Activated CD4-positive, alpha-beta T cell treated with anti-CD3 and anti-CD28 coated beads, Interleukin-2, Interleukin-6, amounts not matched to agents 100 ng/mL and 50 ng/mL, durations not matched to agents 16 hours and 8 hours (primary cell): ENCODE measurements at places on chromosomes 4 and X.

DNA sequence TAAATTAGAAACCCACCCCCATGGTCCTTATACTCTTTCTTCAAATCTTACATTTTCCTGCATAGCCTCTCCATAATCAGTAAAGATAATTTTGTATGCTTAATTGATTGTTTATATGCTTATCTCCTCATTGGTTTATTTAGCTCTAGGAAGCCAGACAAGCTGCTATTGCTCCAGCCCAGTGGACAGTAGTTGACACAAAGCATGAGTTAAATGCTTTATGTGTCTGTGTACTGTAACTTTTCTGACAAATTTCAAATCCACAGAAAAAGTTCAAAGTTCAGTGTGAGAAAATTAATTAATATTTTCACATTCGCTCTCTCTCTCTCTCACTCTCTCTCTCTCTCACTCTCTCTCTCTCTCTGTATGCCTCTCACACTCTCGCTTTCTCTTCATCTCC, 181.7 kb downstream of the GABRB1 start:
- no peak for DNase-seq

DNA sequence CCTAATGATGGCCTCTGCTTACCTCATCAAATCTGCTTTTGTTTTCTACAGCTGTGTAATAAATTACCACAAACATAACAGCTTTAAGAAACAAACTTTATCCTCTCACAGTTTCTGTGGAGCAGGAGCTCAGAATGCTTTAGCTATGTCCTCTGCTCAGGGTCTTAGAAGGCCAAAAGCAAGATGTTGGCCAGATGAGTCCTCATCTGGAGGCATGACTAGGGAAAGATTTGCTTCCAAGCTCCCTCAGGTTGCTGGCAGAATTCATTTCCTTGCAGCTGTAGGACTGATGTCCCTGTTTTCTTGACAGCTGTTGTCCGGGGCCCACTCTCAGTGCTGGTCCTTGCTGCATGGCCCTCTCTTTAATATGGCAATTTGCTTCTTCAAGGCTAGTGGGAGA, 116.7 kb upstream of the PDE5A start:
- DNase-seq, result no peak

GRCh38 chr4:84529169-84529751, 30.2 kb upstream of the NKX6-1 start:
- peak; percentile 54 for DNase-seq

GRCh38 chr4:89486042-89486441, 178.4 kb upstream of the GPRIN3 start:
- no peak for DNase-seq

DNA sequence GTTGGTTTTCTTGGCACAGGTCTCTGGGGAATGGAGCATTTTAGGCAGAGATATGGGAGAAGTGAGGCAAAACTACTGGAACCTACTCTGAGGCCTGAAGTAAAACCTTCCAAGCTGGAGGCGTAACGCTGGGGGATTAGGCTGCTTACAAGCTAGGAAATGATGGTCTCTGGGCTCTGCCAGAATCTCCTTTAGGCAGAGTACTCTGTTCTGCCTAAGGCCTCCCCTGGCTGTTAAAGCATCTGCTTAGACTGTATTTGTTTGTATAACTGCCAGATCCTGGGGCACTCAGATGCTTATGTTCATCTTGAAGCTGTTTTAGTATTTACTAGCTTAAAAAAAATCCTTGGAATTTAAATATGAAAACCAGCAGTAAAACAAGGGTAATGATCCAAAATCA, 822.2 kb downstream of the RPA4 start:
- DNase-seq, result no peak

DNA sequence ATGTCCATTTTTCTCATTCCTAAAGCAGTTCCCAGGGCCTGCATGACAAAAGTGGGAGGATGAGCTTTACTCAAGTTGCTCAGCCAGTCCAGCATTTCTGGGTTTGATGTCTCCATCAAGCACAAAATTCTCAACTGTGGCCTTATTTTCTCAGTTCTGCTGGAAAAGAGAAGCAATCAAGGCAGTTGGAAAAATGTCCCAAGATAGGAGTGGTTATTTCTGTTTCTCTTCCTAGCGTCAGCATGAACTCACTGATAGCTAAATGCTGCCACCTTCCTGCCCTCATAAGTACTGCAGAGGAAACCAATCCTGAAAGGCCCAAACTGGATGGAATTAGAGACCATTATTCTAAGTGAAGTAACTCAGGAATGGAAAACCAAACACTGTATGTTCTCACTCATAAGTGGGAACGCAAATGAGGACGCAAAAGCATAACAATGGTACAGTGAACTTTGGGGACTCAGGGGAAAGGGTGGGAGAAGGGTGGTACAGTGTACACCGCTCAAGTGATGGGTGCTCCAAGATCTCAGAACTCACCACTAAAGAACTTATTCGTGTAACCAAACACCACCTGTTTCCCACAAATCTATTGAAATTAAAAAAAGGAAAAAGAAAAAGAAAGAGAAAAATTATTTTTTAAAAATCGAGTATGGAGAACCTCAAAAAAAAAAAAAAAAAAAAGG, 29.6 kb downstream of the ADH7 start:
- peak; percentile 73 for DNase-seq

DNA sequence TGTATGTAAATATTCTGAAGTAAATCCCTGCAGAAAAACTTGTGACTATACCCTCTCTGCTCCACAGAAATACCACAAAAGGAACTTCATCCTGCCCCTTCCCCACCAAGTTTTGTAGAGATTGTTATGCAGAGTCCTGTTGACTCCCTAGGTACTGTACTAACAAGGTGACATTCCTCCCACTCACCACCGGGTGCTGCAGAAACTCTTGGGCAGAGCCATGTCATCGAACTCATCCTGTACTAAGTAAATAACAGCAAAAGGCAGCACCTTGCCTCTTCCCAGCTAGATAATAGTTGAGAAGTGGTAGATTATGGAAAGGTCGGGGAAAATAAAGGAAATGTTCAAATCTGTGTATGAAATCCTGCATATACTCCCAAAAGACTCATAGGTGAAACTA, 233.3 kb downstream of the STPG2 start:
- DNase-seq, result no peak

- no peak for DNase-seq
Measured at GRCh38 chrX:15849555-15849954, 5.1 kb downstream of the AP1S2 start.

DNA sequence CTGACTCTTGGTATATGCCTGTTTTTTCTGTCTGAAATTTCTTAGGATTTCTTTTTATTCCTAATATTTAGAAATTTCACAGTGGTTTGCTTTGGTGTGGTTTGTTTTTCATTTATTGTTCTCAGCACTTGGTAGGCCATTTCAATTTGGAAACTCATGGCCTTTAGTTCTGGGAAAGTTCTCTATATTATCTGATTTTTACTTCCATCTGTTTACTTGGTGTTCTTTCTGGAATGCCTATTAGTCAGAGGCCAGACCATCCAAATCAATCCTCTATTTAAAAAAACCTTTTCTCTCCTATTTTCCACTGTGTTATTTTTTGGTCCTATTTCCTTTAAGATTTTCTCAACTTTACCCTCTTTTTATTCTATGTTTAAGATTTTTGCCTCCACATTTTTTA, 188.1 kb upstream of the SFRP2 start:
- no peak for DNase-seq

DNA sequence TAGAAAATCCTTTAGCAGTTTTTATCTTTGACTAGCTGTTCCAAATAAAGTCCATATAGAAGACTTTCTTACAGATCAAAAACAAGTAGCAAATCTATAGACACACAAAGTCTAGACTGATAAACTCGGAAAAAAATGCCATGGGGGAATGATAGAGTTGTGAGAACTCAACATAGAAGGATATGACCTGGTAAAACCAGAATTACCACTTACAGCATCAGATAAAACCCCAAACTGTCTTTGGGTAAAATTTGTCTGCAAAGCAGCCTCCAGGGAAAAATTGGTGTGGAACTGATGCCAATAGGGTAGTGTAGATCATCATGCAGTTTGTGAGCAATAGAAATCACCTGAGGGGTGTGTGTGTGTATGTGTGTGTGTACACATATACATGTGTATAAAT, 579.1 kb downstream of the SPOCK3 start:
- DNase-seq, result no peak

DNA sequence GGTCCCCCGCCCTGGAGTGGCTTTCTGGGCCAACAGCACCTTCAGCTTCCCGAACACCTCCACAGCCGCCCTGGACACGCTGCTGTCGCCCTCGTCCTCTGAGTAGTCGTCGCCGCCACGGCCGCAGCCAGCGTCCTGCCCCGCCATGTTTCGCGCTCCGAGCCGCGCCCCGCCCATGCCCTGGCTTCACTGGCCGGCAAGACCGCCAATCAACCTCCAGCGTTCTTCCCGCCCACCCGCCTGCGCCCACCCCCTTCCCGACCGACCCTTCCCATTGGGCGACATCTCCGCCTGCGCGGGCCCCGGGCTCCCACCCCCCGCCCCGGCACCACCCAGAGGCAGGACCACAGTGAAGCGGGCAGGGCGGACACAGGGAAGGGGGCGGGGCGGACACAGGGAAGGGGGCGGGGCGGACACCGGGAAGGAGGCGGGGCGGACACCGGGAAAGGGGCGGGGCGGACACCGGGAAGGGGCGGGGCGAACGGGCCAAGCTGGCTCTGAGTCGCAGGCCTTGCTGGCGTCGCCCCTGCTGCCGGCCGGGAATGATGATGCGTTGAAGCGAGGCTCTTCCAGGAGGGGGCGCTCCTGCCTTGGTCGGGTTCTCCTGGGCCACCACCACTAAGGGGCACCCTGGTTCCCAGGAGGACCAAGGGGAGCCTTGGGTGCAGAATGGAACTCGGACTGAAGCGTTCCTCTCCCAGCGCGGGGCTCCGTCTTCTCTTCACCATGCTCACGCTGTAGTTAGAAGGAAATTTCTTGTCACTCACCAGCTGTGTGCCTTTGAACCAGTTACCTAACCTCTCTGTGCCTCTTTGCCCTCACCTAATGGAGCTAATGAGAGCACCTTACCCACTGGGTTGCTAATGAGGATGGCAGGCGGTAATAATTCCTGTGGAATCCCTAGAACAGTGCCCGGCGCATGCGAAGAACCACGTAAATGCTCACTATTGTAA, at the start of gene HAUS7:
Gene HAUS7, minus strand, starts transcription at position 166 of the 953 bp plus-strand sequence. Its CDS starts 19 bp downstream, at position 147.
- DNase-seq, result peak; percentile 90

DNA sequence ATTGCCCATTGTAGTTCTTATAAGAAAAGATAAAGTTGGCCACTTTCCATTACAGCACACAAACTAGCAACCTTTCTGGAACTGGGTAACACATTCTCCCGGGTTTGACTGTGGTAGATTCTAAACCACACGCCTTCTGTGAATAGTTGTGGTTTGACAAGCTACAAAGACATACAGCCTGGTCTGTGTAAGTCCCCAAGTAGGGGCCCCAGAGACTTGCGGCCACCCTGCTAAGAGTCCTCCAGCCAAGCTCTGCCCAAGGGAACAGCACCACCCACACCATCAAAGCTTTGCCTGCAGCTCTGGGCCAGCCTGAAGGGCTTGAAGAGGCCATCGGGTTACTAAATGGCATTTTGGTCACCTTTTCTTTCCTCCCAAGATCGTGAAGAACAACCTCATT, 203.4 kb downstream of the MAML3 start:
- DNase-seq, result peak; percentile 84

GRCh38 chr4:109928327-109929045, 15.8 kb downstream of the EGF start:
- DNase-seq, result no peak

GRCh38 chr4:37464373-37465128, 220.0 kb downstream of the NWD2 start:
- DNase-seq, result no peak
